Kidney epithelial cell (primary cell): ENCODE measurements at places on chromosomes 5 and 9.

DNA sequence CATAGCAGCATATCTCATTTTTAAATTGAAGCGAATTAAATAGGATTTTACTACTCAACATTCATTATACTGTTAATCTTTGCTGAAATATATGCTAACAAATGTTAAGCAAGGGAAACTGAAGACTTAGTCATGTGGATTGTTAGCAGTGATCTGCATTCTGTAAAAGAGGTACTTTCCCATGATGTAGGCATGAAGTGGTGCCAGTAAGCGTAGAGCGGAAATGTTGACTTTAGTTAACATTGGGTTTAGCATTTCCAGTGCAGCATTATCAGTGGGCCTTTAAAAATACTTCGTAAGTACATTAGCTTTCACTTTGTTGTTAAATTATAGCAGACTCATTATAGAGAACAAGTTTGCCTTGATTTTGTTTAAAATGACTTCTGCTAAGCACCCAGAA lies 130.3 kb downstream of the CDC42SE2 start:
- DNase-seq: peak; percentile 76

DNA sequence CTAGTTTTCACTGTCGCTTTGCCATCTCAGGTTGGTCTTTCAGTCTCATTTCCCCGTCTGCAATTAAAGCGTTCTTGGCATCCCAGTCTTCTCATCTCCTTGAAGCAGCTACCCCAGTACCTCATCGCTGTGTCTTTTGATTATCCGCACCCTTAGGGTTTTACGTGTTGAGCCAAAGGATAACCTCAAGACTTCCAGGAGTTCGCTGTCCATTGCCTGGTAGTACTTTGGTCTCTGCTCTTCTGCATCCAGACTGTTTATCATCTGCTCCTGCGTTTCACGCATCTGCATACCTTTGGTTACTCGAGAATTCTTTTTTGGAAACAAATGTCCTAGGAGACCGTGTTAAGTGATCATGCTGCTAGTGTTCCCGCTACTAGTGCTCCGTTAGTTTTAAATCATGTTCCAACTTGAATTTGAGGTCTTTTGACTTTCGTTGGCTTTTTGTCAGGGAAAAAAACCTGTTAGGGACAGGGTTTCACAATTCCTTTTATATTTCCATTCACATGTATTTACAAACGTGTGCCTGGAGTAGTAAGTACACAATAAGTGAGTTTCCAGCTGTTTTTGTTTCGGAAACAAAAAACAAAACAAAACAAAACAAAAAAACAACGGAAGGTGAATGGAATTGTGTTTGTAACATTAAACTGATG lies 888 bp downstream of the RABGAP1 start:
- no peak for DNase-seq

GRCh38 chr9:134550584-134550983 lies 91.0 kb upstream of the COL5A1 start:
- no peak for DNase-seq

DNA sequence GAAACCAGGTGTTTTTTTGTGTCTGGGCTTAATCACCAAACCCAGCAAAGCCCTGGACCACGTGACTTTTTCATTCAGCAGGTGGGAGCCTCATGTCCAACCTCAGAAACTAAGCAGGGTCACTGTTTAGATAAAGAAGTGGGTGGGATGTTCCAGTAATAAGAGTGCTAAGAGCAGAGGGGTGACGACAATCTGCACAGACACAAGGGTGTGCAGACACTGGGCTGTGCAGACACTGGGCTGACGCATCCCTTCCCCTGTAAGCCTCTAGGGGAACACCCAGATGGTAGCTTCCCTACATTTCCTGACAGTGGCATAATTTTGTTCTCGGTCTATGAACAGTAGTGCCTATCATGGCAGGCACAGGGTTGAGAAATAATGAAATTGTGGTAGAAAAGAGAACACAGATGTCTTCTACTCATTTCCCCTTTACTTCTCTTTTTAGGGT lies 85.1 kb downstream of the SAXO1 start:
- DNase-seq: no peak

DNA sequence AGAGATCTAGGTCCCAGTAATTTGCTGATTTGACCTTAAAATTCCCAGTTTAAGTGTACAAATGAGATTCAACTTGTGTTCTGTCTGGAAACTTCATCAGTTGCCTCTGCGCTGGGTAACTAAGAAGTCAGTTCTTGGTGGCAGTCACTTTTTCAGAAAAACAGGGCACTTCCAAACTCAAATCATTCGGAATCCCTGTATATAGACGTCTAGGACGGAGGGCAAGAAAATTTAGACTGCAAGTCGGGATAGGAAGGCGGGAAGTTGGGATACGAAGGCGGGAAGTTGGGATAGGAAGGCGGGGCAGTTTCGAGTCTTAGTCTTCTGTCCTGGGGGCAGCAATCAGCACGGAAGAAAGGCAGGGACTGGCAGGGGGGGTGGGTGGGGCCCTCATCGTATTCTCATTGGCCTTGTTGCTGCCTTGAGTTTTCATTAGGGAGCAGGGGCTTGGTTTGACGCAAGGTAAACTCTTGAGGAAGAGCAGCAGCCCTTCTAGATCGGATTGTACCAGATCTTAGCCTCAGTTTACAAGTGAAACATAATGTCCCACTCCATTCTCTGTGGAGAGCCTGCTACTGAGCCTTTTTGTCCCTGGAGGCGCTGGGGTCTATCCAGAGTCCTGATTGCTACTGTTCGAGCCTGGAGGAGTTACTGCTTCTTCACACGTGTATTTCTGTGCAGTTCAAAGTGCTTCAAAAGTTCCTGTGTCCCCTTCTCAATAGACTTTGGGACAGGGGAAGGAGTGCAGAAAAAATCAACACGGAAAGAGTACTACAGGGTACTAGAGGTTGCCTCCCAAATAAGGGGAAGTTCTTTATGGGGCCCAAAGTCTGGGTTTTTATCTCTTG lies 2.7 kb upstream of the PURA start:
- no peak for DNase-seq

- DNase-seq: no peak
These were observed 147.6 kb upstream of the NR3C1 start for GRCh38 chr5:143550986-143551630.

- no peak for DNase-seq
These were observed 174.7 kb upstream of the NFIB start for GRCh38 chr9:14488421-14489190.

GRCh38 chr5:93704996-93705395 lies 36.4 kb downstream of the POU5F2 start:
- no peak for DNase-seq

DNA sequence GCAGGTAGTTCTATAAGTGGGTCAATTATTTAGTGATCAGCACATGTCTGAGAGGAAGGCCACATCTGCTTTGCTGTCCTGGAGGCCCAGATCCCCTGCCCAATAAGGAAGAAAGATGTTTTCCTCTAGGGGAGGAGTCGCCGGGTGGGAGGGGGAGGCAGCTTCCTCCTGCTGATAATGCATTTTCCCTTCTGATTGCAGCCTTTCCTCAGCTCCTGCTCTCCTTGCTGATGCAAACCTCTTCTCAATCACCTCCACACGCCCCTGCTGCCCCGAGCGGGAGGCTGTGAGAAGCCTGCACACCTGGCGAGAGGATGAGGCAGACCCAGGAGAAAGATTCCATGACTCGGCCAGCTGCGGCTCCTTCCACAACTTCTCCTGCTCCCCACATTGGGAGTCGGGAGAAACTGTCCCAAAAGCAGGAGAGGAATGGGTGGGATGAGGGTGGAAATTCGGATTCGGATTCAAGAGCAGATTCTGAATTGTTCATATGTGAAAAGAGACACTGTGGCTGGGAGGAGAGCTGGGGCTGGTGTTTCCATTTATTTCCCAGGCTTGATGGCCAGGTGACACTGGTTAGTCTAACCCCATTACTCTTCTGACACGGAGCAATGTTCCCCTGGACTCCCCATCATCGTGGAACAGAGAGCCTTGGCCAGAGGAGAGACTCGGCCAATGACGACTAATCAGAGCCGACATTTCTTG lies 6.8 kb upstream of the NTNG2 start:
- DNase-seq: no peak

DNA sequence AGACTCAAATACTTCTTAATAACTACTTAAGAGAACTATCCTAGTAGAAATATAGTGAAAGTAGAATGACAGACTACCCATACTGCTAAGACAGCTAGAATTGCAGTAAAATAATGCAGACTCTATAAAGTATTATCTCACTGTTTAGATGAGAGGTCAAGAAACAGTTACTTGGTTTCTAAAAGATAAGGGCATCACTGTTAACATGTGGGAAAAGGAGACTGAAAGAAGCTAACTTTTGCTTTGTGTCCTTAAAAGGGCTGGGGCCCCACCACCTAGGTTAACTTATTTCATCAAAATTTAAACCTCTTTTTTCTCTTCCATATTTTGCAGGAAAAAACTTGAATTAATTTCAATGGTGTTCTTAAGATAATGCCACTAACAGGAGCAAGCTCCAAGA lies 204.3 kb downstream of the CNTLN start:
- no peak for DNase-seq
